CD4-positive, alpha-beta T cell (primary cell): ENCODE measurements at places on chromosomes 2 and 18.

DNA sequence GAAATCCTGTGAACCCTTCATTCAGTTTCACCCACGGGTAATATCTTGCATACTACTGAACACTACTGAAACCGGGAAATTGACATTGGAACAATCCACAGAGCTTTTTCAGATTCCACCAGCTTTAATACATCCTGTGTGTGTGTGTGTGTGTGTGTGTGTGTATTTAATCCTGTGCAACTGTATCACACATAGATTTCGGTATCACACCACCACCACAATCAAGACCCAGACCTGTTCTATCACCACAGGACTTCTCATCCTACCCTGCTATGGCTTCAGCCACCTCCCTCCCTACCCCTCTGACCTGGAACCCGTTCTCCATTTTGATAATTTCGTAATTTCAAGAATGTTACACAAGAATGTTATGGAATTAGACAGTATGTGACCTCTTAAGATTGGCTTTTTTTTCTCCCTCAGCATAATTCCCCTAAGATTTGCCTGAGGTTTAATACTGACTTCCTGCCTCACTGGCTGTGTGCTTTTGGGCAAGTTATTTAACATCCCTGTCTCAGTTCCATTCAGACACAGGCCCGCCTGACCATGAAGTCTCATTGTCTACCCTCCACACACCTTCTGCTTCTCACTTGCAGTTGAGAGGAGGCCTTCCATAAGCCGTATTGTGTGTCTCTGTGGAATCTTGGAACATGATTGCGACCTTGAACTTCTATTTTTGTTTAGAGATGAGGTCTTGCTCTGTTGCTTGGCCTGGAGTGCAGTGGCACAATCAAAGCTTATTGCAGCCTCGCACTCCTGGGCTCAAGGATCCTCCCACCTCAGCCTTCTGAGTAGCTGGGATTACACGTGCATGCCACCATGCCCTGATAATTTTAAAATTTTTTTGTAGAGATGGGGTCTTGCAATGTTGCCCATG is 14.4 kb upstream of the TMEM131 start:
- DNase-seq = no peak

DNA sequence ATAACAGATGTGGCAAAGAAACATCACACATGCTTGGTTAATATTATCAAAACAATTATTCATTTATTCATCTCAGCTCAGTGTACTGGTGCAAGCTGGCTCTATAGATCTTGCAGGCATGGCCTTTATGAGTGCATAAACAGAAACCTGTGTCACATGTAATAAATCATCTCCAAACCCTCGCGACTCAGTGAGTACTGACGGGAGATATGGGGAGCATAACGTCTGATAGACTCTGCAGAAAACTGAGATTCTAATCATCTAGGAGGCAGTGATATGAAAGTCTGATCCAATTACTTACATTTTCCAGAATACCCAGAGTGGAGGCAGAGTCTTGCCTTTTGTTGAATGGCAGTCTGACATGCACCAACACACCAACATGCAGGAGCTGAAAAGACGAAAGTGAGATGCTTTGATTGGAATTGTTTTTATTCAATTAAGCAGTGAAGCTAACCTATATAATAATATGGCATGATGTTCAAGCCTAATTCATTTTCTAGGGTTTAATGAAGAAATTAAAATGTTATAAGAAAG is 416.8 kb downstream of the RNF144A start:
- no peak for DNase-seq

DNA sequence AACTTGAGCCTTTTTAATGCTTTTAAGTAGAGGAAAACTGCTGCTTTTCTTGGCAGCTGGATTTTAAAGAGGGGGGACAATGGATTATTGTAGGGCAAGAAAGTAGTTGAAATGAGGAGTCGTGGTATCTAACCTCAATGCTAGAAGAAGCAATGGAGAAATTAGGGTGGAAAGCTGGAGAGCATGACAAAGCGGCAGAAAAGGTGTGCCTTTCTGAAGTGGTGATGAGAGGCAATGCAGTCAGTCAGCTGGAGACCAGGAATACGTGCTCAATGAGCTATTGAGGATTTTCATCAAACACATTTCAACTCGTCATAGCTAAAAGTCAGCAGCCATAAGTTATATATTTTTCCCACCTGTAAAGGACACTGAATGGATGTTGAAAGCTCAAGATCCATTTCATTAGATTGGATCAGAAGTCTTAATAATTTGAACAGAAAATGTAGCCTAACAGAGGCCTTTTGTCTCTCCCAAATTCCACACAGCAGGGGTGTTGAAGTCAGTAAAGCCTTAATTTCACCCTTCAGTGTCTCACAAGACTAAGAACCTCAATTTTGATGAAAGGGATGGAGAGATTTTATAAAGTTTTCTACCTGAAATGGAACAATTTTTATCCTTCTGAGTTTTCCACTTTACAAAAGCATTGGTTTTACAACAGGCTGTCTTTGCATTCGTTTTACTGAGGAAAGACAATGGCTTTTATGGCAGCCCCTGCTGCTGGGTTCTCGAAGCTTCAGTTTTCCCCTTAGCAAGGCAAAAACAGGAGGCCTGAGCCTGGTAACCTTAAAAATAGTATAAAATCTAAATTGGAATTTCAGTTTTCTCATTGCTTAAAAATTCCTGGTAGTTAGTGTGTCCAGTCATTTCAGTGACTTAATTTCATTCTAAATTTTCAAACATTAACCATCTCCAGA is 131.1 kb downstream of the CCDC102B start:
- no peak for DNase-seq

- DNase-seq = no peak
Observed at GRCh38 chr2:230209422-230210051, 10.2 kb downstream of the SP110 start.

DNA sequence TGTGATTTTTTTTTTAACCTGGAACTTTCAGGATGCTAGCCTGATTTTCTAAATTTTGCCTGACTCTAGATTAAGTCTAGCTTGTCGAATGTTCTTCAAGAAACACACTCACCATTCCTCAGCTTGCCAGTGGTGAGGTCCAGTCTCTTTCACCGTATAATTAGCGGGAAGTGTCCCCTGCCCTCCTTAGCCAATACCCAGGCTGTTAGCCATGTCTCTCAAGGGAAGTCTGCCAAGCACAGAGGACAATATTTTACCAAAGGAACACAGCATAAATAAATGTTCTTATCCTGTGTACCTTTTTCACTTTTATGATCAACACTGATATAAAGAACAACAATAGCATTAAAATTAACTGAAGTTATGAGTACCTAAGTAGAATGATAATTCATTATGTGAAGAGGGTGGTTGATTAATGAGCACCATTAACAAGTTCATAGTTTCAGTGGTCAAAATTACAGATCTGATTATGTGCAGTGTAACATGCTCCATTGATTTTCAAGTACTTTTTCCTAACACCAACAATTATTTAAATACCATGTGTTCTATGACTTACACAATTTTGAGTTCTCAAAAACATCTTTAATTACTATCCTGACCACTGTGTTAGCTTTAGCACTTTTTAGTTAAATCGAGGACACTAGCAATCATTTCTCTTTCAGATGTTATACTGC is 445.8 kb upstream of the RAB12 start:
- no peak for DNase-seq

GRCh38 chr18:79612291-79613108 is 67.1 kb upstream of the CTDP1 start:
- no peak for DNase-seq

GRCh38 chr2:113898081-113898480 is 8.2 kb downstream of the ACTR3 start:
- DNase-seq = no peak

GRCh38 chr18:58117786-58118403 is 73.9 kb downstream of the NEDD4L start:
- no peak for DNase-seq

DNA sequence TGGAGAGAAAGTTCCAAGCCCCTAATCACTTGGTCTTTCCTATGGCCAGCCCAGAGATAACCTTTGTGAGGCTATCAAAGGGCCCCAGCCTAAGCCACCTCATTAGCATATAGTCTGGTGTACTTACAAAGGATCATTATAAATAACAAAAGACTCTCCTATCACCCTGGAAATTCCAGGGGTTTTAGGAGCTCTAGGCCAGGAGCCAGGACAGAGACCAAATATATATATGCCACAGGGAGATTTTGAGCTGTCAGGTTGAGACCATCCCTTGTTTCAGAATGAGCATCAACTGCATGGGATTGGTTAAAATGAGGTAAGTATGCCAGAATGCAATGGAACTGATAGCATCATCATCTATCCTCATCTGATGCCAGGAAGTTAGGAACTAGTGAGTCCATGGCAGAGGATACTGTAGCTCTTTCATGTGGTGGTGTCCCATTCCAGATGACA is 32.1 kb upstream of the CHRNA1 start:
- no peak for DNase-seq

DNA sequence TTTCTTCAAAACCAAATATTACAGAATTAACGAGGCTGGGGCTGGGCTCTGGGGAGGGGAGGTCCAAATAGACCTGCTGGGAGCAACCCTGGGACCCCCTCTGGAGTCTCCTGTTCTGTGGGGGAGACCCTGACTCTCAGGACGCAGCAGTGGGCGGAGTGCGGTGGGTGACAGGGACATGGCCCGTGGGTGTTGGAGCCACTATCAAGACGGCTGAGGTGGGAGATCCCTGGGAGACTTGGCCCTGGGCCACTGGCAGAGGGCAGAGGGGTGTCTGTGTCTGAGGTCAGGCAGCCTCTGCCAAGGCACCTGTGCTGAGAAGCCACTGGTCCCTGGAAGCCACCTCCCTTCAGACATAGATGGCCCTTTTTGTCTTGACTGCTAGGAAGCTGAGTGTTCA is 79.5 kb upstream of the CTDP1 start:
- DNase-seq = no peak

DNA sequence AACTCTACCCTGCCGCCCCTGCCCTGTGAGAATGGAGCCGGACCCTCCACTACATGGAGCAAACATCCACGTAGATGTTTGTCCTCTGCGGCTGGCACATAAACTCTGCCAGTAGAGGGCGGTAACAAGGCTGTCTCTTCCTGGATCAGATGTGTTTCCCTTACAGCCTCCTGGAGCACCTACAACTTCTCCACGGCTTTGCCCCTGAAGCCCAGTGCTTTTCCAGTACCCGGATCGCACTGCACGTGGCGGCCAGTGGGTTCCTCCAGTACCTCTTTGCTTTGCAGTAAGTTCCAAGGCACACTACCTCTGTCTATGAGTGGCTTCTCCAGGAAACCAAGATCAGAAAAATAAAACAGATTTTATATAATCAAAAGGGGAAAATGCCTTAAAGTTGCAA is 651.3 kb downstream of the DCDC2C start:
- no peak for DNase-seq

DNA sequence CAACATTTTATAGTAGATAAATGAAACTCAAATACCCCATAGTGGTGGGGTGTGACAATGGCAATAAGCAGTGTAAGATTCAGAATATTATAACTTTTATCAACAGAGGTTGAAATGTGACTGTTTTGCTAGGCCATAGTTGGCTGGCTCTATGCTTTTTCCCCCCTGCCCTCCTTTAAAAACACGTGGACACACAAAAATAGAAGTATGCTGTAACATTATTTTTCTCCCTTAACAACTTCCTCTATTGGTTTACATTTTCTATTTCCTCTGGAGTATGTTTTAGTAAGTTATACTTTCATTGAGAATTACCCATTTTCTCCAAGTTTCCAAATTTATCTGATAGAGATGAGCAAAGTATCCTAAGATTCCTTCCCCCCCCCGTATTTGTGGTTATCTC is 31.1 kb downstream of the NDUFAF7 start:
- DNase-seq = no peak

DNA sequence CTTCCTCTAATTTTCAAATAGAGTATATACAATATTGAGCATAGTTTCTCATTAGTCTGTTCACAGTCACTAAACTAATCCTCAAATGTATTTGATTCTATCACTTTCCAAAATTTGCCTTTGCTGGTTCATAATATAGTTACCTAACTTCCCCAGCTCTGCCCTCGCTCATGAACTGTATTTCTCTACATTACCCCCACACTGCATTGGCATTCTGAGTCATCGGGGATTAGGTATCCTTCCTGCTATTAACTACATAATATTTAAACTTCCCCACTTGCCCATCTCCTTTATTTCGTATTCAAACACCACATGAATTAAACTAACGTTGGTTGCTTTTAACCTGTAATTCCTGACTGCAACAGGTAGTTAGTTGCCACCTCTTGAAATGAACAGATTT is 14.8 kb upstream of the CLASP1 start:
- no peak for DNase-seq

DNA sequence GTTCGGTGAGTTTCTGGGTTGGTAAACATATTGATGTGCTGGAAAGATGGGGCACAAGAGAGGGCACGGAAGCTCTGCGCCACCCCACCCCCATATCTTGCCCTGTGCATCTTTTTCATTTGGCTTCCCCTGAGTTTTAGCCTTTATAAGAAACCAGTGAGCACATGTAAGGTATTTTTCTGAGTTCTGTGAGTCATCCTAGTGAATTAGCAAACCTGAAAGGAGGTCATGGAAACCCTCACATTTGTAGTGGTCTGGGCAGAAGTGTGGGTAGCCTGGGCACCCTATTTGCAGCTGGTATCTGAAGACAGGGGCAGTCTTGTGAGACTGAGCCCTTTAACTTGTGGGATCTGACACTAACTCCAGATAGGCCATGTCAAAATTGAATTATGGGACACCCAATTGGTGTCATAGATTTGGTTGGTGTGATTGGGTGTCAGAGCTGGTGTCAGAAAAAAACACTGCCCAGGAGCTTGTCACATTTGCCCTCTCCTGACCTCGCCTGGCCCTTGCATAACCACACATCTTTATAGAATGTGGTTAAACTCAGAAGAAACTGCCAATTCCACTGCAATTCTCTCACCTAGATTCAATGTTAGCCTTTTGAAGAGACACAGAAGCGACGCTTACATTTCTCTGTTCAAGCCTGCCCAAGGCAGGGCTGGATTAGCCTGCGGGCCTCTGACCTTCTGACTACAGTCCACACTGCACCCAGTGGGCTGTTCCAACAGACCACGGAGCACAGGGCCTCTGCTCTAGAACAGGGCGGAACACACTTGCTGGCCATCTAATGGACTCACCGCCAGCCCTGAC is 12.0 kb upstream of the GALM start:
- DNase-seq = peak; percentile 57

DNA sequence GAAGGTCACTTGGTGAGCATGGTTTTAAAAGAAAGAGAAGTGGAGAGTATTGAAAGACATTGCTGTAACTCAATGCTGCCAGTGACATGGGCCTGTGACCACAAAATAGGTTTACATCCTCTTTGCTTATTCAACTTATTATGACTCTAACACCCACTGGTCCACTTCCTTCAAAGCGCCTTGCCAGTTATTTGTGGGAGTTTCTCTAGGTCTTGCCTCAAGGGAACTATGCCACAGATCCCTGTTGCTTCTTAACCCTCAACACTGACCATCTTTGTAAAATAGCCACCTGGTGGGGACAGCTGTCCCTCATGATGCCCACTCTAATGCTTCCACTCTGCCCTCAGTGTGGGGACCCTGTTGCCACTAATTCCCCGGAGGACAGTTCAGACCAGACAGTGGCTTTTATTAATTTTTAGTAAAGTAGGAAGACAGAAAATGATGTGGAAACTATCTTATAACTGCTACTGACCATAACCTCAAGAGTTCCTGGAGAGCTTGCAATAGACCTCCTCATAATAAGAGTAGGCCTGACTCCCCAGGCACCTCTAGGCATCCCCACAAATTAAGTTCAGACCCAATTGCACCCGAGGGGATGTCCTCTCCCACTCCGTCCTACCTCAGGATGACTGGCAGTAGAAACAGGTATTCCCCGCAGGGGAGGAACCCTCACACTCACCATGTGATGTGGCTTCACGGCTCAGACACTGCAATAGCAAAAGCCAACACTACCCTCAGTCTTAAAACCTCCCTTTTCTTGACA is 31.3 kb upstream of the SLC25A52 start:
- DNase-seq = peak; percentile 17

GRCh38 chr2:177147093-177147694 is 65.4 kb upstream of the HNRNPA3 start:
- no peak for DNase-seq
